ENCODE measurements at places on chromosomes 16 and 17.

DNA sequence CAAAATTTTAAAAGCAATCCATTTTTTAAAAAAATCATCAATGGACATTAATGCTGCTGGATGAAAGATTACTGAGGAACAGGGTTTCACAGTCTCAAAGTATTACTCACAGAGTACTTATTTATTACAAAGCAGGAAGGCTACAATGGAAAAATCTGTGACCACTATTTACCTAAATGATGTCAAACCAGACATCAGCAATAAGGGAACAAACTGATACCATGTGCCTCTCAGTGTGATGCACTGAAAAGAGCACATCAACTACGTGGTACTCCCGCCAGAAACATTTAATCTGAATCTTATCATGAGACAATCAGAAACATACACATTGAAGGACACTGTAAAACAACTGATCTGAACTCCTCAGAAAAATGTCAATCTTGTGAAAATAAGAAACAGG, 124.2 kb downstream of the PARN start:
- DNase-seq: peak; percentile 79

GRCh38 chr17:50221266-50221863, 19.9 kb upstream of the COL1A1 start:
- peak; percentile 68 for DNase-seq

- no peak for DNase-seq
Observed at GRCh38 chr17:36136036-36136435, 32.4 kb downstream of the CCL4 start.

DNA sequence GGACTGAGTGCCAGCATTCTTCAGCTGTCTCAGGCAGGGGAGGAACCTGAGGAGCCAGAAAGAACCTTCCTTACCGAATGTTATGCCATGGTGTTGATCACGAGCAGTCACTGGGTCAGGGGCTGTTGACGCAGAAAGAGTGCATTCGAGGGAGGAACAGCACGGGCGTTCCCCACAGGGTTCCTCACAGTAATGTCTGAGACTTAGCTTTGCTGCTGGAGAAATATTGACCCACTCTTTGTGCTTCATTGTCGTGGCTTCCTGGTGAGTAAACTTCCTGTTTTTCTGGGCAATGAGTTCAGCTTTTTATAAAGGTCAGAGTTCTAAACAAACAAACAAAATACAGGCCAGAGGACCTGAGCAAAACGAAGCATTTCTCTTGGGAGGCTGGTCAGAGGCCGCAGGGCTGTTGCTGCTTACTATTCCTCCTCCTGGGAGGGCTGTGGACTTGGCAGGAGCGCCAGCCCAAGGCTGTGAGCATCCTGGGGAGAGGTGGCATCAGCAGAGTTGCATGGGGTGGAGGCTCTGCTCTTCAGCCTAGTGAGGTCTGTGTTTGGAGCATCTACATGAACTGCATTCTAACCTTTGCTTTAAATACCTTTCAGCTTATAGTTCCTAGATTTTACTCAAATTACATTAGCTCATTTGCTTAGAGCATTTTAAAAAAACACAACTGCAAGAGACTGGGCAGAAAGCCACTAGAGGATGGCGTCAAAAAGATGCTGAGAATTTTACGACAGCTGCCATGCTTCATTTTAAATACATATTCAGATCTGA, 143.1 kb upstream of the CACNG5 start:
- DNase-seq: peak; percentile 64

GRCh38 chr16:24953721-24954120, 61.4 kb downstream of the ARHGAP17 start:
- DNase-seq: no peak

GRCh38 chr17:34665819-34666763, 86.7 kb downstream of the TMEM132E start:
- no peak for DNase-seq

DNA sequence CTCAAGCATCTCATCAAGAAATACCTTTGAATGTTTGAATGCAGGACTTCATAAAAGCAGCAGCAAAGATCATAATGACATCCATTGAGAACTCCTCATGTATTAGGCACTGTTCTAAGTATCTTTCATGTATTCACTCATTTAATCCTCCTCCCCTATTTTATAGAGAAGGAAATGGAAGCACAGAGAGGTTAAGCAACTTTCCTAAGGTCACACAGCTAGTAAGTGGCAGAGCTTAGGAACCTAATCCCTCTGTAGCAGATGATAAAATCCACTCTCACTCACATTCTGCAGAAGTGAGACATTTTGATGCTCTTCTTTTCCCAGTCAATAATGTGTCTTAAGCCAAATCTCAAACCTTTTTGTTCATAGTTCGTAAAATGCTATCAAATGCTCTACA, 350.8 kb upstream of the C16orf82 start:
- DNase-seq: no peak

DNA sequence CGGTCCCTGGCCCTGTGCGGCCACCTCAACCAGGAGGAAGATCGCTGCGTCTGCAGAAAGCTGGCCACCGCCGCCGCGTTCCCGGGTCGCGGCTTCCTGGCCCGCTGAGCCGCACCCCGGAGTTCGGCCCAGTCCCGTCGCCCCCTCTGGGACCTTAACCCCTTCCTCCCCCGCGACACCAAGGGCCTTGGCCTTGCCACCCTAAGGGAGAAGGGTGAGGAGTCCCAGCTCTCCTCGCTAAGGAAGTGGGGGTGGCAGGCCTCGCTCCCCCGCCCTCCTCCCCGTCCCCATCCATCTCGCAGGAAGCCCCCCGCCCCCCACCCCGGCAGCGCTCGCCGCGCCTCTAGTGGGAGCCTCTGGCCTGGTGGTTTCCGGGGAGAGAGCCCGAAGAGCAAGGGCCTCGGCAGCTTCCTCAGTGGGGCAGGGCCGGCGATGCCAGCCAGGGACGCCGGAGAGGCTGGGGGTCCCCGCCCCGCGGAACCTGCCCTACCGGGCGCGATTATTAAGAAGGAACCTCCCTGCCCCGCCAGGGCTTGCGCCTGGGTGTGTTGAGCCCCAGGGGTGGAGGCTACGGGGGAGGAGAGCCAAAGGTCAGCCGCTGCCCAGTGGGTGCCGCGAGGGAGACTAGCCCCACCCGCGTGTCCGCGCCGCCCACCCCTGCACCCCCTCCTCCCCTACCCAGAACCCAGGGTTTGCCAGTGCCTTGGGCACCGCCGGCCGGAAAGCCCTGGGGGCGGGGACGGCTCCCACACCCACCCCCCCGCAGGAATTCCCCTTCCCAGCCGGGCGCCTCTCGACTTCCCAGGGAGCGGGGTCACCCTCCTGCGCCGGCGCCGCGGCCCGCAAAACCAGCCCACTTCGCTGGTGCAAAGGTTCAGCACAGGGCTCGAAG, 6.8 kb downstream of the CBX4 start:
- DNase-seq: no peak

GRCh38 chr16:75010427-75010826, 11.6 kb downstream of the ZNRF1 start:
- no peak for DNase-seq

GRCh38 chr16:3879258-3879886, 1.1 kb downstream of the CREBBP start:
- no peak for DNase-seq

- DNase-seq: peak; percentile 5
Observed at GRCh38 chr16:3659251-3659650, 4.8 kb downstream of the DNASE1 start.

- no peak for DNase-seq
Observed at GRCh38 chr16:74605332-74605731, 1.6 kb downstream of the GLG1 start.

DNA sequence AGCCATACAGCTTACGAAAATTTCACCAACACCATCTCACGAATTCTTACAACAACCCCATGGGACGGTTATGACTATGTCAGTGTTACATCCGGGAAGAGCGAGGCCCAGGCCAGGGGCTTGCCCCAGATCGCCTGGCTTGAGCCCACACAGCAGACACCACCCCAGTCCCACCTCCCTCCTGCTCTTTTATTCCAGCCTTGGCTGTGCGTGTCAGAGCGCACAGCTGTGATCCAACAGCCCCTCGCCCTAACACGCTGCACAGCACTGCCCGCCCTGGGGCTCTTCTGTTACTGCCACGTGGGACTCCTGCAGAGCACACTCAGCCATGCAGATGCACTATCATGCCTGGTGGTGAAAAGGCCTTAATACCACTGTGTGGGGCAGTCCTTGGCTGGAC, 127.9 kb downstream of the ENGASE start:
- DNase-seq: no peak

DNA sequence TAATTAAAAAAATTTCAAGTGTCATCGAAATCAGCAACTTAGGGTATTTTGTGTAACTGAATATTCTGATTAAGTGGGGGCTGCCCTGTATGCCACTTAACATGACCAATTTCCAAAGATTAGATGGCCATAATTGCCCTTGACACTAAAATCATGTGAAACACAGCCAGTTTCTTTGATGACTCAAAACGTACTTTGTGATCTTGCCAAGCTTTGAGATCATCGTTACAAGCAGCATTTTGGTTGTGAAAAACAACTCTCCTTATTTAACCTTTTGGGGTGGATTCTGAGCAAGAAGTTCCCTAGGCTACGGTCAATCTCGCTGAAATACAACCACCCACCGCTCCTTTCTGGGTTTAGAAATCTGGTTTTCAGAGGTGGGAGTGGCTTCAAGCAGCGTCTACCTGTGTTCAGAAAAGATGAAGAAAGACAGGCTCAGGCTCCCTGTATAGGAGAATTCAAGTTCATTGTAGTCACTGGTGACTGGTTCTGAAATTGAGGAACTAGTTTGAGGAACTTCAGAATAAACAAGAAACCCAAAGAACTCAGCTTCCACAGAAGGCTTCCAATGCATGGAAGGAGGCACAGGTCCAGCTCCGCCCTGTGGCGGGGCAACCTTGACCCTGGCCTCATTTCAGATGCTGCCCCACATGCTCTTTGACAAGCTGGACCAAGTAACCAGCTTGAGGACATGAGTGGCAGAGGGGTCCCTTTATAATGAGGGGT, 9.4 kb downstream of the MAP3K14 start:
- DNase-seq: peak; percentile 90

DNA sequence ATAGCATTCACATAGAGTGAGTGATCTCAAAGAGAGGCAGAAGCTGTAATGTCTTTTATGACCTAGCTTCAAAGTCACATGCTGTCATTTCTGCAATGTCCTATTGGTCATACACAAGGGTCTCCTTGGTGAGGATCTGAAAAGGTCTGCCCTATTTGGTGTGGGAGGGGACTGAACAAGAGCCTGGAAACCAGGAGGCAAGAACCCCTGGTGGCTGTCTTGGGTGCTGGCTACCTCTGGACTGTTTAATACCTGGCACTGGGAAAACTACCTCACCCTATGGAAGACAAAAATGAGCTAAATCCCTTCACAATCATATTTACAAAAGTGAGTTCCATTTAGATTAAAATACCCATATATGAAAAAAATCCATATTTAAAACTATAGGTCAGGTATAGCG, 9.0 kb downstream of the KCTD13 start:
- no peak for DNase-seq

DNA sequence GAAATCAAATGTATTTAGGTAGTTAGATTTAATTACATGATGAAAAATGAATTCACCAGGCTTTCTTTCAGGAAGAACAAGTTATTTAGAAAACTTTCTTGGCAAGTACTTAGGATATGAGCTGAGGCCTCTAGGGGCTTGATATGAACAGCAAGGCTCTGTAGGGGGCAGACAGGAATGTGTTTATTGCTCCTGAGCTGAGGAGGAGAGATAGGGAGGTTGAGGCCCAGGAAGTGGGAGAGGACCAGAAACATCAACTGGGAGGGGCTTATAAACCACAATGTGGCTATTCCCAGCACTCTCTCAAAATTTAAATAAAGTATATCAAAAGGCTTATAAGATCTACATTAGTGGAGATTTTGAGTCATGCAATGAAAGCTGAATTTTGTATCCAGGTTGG, 154.0 kb upstream of the MAF start:
- DNase-seq: no peak

DNA sequence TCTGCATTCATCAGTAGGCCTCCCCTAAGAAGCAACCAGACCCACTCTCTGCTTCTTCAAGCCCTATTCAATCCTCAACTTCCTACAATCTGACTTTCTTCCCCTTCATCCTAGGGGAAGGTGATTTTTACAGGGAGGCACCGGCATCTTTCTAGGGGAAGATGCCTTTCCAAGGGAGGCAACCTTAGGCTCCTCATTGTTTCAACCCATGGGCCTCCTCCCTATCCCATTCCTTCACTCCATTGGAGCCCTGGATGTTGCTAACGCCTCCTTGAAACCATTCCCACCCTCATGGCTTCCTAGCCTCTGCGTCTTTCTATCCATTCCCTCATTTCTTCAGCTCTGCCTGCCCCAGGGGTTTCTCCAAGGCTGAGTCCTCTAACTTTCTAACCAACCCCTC, 2.7 kb upstream of the CUEDC1 start:
- no peak for DNase-seq

DNA sequence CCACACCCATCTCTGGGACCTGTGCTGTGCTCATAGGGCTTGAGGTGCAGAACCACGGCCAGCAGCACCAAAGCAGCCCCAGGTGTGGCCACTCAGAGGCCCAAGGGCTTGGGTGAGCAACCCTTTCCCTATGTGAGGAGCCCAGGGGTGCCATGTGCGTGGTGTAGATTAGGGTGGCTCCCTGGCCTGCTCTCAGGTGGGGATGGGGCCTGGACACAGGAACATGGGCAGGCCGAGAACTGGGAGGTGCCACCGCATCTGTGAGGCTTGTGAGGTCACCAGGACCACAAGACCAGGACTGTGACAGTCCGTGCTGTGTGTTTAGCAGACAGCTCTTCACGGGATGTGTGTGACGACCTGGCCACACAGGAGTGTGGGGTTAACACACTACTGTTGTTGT, 103.5 kb upstream of the ZNF750 start:
- no peak for DNase-seq

DNA sequence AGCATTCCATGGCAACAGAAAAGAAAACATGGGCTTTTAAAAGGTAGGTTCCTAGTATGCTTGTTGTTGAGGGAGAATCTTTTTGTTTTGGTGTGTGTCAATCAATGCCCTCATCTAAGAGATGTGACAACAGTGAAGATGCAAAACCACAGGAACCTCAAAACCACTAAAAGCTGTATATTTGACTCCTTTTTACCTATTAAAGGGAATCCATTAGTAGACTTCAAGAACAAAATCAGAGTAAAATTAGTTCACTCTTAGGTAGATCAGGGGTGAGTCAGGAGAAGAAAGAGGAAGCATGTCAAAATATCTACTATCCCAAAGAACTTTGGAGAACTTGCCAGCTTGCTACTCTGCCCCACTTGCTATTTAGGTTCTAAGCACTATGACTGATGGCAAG, 89.1 kb downstream of the CDK5R1 start:
- DNase-seq: no peak

DNA sequence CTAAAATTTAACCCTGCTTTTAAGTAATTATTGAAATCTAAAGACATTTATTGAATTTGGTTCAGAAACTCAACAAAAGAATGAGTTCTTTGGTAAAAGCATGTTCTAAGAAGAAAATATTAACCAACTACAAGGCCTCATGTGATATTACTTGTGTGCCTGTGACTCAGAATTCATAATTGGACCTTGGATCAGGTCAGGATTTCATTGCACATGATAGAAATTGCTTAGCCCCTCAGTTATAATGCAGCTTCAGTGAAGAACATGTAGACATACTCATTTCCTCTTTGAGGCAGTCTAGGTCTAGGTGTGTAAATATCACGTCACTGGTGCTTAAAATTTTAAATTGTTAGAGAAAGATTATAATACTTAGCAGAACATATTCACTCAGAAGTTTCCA, 410.0 kb upstream of the SOX9 start:
- no peak for DNase-seq

GRCh38 chr17:15266325-15267125, 1.4 kb upstream of the PMP22 start:
- no peak for DNase-seq

GRCh38 chr17:61425682-61426481, 26.2 kb downstream of the TBX2 start:
- DNase-seq: no peak
